ENCODE measurements at places on chromosomes 12 and 14.

DNA sequence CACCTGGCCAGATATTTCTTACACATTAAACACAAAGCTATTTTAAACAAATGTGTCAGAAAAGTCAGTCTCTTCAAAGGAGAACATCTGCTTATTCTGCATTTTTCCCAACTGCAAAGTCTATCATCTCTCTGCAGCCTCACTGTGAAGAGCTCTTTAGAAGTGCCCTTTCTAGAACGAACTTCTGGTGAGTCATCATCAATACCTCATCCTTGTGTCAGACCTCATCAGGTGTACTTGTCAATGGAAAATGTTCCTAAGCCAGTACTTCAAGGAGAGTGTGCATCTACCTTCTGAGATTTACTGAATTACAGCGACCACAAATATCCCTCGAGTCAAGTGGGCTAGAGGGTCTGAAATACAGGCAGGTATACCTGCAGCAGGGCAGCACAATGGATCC, 457.3 kb downstream of the LRIG3 start:
- no peaks in the 10 kb centered on the region for H3K27me3 ChIP-seq
- H3K36me3 ChIP-seq = peaks cover 3% of the 10 kb centered on the region
- H3K27ac ChIP-seq = no peak overlapping the region
- H3K4me1 ChIP-seq = no peaks in the 10 kb centered on the region

- H3K36me3 ChIP-seq = no peaks in the 10 kb centered on the region
- H3K27ac ChIP-seq = no peak overlapping the region
- peaks cover 11% of the 10 kb centered on the region for H3K27me3 ChIP-seq
- no peak overlapping the region for H3K4me3 ChIP-seq
- no peak for DNase-seq
- no peaks in the 10 kb centered on the region for H3K4me1 ChIP-seq
Measured at GRCh38 chr12:30145684-30146032, 361.9 kb upstream of the TMTC1 start.

DNA sequence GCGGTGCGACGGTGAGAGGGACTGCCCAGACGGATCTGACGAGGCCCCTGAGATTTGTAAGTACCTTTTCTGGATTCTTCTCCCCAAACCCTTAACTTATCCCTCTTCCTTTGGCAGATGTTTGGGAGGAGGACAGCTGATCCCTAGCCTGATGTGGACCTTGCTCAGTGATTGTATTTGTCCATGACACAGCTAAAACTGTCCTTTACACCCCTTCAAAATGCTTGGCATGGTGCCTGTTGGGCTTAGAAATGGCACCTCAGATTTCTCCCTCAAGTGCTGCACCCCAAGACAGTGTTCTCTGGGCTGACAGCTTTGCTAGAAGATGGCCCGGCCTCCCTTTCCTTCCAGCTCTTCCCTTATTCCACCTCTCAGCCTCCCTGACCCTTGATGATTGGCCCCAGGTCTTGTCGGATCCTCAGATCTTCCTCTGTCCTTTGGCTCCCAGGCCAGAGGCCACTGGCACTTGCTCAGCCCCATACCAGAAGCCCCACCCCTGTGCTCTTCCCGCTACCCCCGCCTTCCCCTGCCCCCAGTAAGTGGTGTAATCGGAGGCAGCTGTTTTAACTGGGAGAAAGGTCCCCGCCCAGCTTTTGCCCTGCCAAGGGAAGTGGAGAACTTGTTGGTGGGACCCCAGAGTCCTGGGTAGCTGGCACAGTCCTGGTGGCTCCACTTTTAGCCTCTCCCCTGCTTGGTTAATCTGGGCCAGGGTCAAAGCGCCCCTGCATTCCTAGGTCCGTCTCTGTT, 8.7 kb downstream of the LRP1-AS start:
- H3K36me3 ChIP-seq = peaks cover 39% of the 10 kb centered on the region
- no peak overlapping the region for H3K4me3 ChIP-seq
- peak overlapping the region; percentile 76 for H3K27ac ChIP-seq
- H3K27me3 ChIP-seq = peaks cover 4% of the 10 kb centered on the region
- DNase-seq = no peak

- no peaks in the 10 kb centered on the region for H3K4me1 ChIP-seq
- no peak for DNase-seq
- peaks cover 4% of the 10 kb centered on the region for H3K36me3 ChIP-seq
- no peak overlapping the region for H3K4me3 ChIP-seq
Measured at GRCh38 chr12:76568130-76568529, 8.6 kb upstream of the OSBPL8 start.

GRCh38 chr12:125619723-125620122, 554.5 kb downstream of the AACS start:
- no peak overlapping the region for H3K4me3 ChIP-seq
- H3K4me1 ChIP-seq = no peaks in the 10 kb centered on the region
- no peak overlapping the region for H3K27ac ChIP-seq
- H3K36me3 ChIP-seq = no peaks in the 10 kb centered on the region

DNA sequence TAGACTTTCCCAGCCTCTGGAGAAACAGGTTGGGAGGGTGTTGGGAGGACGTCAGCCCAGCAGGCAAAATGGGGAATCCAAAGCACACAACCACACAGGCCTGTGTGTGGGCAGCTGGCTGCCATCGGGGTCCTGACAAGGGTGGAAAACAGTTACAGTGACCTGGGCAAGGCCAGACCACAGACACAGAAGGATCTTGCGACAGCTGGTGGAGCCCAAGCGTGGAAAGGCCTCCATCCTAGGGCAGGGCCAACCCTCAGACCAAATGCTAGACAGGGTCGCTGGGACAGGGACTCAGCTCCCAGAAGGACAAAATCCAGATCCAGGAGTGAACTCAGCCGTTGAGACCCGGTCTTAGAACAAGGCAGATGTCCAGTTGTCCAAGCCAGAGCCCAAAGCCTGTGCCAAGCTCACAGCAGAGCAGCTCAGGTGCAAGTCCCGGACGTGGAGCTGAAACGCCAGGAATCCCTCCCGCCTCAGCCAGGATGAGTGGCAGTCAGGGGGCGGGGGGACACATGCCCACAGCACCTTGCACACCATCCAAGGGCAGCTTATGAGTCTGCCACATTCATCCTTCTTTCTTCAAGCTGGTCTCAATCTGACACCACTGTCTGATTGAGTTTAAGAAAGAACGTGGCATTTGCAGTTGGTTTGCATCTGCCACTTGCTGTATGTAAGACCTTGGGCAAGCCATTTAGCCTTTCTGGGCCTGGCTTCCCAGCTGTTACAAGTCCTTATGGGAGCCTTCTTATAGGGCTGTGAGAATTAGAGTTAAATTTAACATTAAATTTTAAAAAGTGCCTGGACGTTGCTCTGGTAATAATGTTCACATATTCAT, 37.6 kb downstream of the DEGS2 start:
- H3K36me3 ChIP-seq = peaks cover 21% of the 10 kb centered on the region
- peaks cover 20% of the 10 kb centered on the region for H3K4me1 ChIP-seq
- DNase-seq = no peak
- H3K27ac ChIP-seq = no peak overlapping the region
- H3K4me3 ChIP-seq = no peak overlapping the region
- H3K27me3 ChIP-seq = peaks cover 4% of the 10 kb centered on the region

DNA sequence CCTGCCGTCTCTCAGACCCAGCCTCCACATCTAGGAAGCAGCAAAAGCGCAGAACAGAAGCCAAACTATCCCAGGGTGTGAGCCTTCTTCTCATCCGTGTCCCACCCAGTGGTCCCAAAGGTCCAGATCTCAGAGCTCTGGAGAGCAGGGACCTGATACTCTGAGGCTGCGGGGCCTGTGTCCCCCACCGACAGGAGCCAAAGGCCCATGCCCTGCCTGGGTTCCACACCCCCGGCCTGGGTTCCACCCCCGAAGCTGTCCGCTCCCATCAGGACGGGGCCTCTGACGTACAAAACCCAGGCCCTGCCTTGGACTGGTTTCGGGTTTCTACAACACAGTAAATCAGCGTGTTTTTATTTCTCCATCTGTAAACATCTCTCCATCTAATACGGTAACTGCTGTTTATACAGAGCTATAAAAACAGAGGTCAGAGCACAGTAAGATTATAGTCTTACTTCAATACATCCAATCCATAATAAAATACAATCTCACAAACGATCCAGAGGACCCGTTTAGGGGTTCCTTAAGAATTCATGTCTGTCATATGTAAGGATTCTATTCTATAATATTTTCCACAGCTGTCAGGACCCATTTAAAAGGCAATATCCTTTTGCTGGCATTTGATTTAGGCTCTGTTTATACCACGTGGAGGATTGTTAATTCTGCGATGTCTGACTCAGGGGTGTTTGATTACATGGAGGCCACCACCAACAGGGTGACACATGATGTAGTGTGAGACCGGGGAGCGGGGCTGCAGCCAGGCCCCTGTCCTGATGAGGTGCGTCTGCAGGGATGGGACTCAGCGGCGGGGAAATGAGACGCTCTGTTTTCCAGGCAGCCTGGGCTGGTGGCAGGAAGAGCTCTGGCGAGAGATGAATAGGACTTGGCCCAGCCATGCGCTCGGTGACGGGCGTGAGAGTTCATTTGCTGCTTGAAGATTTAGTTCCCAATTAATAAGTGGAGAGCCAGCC, 110.3 kb downstream of the DICER1 start:
- peaks cover 14% of the 10 kb centered on the region for H3K27me3 ChIP-seq
- peaks cover 82% of the 10 kb centered on the region for H3K4me1 ChIP-seq
- no peaks in the 10 kb centered on the region for H3K36me3 ChIP-seq
- DNase-seq = peak; percentile 63
- H3K27ac ChIP-seq = peak overlapping the region; percentile 92
